ENCODE measurements at places on chromosomes 16 and 17. TPM values are rescaled to one million over a fixed set of nuclear protein-coding genes. Genes with fewer than 3 reads are reported as not detected.

DPEP3 gene
- 2.7 TPM for total RNA-seq

DNA sequence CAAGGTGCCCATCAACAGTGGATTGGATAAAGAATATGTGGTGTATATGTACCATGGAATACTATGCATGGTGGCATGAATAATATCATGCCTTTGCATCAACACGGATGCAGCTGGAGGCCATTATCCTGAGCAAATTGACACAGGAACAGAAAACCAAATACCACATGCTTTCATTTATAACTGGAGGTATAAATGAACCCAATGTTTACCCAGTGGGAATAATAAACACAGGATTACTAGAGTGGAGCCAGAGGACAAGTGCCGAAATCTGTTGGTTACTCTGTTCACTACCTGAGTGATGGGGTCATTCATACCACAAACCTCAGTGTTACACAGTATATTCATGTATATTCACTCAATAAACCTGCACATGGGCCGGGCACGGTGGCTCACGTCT is 125.2 kb downstream of the CDH11 start:
- H3K27me3 ChIP-seq, result no peaks in the 10 kb centered on the region
- DNase-seq, result no peak

DNA sequence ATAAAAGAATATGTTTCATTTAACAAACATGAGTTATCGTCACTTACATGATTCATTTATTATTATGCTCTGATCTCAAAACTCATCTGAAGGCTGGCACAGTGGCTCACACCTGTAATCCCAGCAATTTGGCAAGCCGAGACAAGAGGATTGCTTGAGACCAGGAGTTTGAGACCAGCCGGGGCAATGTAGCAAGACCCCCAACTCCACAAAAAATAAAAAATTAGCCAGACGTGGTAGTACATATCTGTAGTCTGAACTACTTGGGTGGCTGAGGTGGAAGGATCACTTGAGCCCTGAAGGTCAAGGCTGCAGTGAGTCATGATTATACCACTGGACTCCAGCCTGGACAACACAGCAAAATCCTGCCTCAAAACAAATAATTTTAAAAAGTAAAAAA is 16.0 kb downstream of the APPBP2 start:
- no peak overlapping the region for H3K27ac ChIP-seq
- peaks cover 18% of the 10 kb centered on the region for H3K36me3 ChIP-seq
- H3K27me3 ChIP-seq, result no peaks in the 10 kb centered on the region
- H3K4me1 ChIP-seq, result peaks cover 4% of the 10 kb centered on the region
- no peak overlapping the region for H3K4me3 ChIP-seq

EEF2K gene
- 27.7 TPM for total RNA-seq

CIBAR2 gene
- not detected for total RNA-seq

GRCh38 chr17:72425133-72425793 is 304.4 kb downstream of the SOX9 start:
- no peaks in the 10 kb centered on the region for H3K27me3 ChIP-seq
- peaks cover 7% of the 10 kb centered on the region for H3K4me1 ChIP-seq
- no peak overlapping the region for H3K4me3 ChIP-seq

- no peak overlapping the region for H3K27ac ChIP-seq
These were observed 89.5 kb downstream of the CDH11 start for GRCh38 chr16:65032387-65032786.

DNA sequence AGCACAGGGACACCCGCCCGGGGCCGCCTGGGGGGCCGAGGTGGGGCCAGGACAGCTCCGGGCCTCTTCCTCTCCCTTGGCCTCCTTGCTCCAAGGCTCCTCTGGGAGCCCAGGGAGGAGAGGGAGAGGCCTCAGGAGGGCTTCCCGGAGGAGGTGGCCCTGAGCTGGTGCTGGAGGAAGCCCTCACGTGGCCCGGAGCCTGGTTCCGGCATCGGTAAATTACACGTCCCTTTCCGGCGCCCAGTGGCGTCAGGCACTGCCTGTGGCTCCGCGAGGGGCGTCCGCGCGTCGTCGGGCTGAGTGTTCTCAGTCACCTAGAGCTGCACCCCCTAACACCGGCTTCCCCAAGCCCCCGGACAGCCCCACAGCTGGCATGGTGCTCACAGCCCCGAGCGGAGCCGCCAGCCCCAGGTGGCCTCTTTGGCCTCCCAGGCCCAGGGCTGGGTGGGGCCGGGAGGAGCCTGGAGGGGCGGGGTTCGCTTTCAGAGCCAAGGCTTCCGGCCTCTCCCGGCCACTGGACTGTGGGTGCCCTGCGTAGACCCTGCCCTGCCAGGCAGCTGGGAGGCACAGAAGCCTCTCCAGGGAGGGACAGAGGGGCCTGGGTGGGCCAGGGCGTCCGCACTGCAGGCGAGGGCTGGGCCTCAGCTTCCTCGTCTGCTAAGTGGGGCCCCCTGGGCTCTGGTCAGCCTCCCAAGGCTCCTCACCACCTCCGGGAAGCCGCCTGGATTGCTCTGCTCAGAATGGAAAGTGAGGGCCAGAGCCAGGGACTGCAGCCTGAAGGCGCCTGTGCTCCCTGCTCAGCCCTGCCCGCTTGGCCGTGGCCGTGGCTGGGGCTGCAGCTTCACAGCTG is 27.9 kb upstream of the SSTR5 start:
- H3K27me3 ChIP-seq, result no peaks in the 10 kb centered on the region
- no peaks in the 10 kb centered on the region for H3K4me1 ChIP-seq
- no peak for DNase-seq
- H3K4me3 ChIP-seq, result no peak overlapping the region
- no peaks in the 10 kb centered on the region for H3K36me3 ChIP-seq

MED9 gene
- total RNA-seq, result 18.1 TPM

- no peak overlapping the region for H3K4me3 ChIP-seq
- no peak for DNase-seq
- peaks cover 17% of the 10 kb centered on the region for H3K4me1 ChIP-seq
- H3K27ac ChIP-seq, result no peak overlapping the region
- H3K27me3 ChIP-seq, result no peaks in the 10 kb centered on the region
- no peaks in the 10 kb centered on the region for H3K36me3 ChIP-seq
These were observed 3.3 kb upstream of the SLC38A8 start for GRCh38 chr16:84045818-84046470.

- no peak for DNase-seq
- H3K27me3 ChIP-seq, result no peaks in the 10 kb centered on the region
- no peak overlapping the region for H3K4me3 ChIP-seq
- H3K27ac ChIP-seq, result no peak overlapping the region
- H3K4me1 ChIP-seq, result peaks cover 15% of the 10 kb centered on the region
These were observed 96.0 kb downstream of the YPEL2 start for GRCh38 chr17:59427425-59427921.

GRCh38 chr16:66182592-66182991 is 183.9 kb upstream of the CDH5 start:
- DNase-seq, result no peak
- no peaks in the 10 kb centered on the region for H3K4me1 ChIP-seq
- H3K36me3 ChIP-seq, result peaks cover 10% of the 10 kb centered on the region
- no peak overlapping the region for H3K4me3 ChIP-seq
- no peak overlapping the region for H3K27ac ChIP-seq
- peaks cover 6% of the 10 kb centered on the region for H3K27me3 ChIP-seq

GRCh38 chr17:4953451-4953961 is 2.6 kb downstream of the ENO3 start:
- H3K27me3 ChIP-seq, result no peaks in the 10 kb centered on the region
- no peak for DNase-seq
- no peak overlapping the region for H3K27ac ChIP-seq
- no peak overlapping the region for H3K4me3 ChIP-seq
- H3K36me3 ChIP-seq, result no peaks in the 10 kb centered on the region
- H3K4me1 ChIP-seq, result peaks cover 34% of the 10 kb centered on the region

PAQR4 gene
- 21.5 TPM for total RNA-seq

CDT1 gene
- 154 TPM for total RNA-seq

DNA sequence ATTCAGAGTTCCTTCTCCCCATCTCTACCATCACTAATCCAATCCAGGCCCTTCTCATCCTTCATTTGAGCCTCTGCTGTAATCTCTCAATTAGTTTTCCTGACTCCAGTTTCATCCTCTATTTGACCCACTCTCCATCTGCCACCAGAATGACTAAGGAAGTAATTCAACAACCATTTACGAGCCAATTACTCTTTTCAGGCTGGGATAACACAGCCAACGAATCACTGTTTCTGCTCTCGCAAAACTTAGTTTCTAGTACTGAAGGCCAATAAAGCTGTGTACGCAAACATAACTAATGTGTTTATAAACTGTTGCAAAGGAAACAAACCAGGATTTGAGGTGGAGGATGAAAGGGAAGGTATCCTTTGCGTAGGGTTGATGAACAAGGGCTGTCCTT is 53.7 kb downstream of the MAP2K6 start:
- DNase-seq, result no peak
- H3K4me1 ChIP-seq, result peaks cover 39% of the 10 kb centered on the region
- H3K4me3 ChIP-seq, result no peak overlapping the region
- peak overlapping the region; percentile 78 for H3K27ac ChIP-seq
- H3K36me3 ChIP-seq, result peaks cover 8% of the 10 kb centered on the region

P4HB gene
- total RNA-seq, result 380 TPM

DNA sequence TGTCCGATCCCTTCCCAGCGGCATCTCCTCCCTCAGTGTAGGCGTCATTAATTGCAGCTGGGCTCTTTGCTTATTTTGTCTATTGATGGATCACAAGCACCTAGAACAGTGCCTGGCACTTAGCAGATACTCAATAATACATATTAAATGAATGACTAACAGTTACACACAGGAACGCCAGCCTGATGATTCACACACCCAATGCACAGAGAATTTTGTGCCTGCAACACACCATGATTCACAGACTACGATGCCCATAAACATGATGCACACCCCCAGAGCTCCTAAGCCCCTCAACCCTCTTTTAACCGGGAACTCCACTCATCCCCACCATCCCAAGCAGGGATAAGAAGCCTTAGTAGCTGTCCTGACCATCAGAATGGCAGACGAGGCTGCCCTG is 66.6 kb upstream of the TMEM97 start:
- peaks cover 8% of the 10 kb centered on the region for H3K27me3 ChIP-seq
- H3K4me3 ChIP-seq, result no peak overlapping the region
- DNase-seq, result no peak
- H3K4me1 ChIP-seq, result peaks cover 5% of the 10 kb centered on the region
- no peak overlapping the region for H3K27ac ChIP-seq

- H3K4me3 ChIP-seq, result no peak overlapping the region
- no peaks in the 10 kb centered on the region for H3K27me3 ChIP-seq
- no peaks in the 10 kb centered on the region for H3K36me3 ChIP-seq
- H3K4me1 ChIP-seq, result peaks cover 31% of the 10 kb centered on the region
- H3K27ac ChIP-seq, result no peak overlapping the region
- DNase-seq, result no peak
These were observed 177.1 kb downstream of the RAB11FIP4 start for GRCh38 chr17:31568539-31568938.

FXR2 gene
- 33.3 TPM for total RNA-seq

DNA sequence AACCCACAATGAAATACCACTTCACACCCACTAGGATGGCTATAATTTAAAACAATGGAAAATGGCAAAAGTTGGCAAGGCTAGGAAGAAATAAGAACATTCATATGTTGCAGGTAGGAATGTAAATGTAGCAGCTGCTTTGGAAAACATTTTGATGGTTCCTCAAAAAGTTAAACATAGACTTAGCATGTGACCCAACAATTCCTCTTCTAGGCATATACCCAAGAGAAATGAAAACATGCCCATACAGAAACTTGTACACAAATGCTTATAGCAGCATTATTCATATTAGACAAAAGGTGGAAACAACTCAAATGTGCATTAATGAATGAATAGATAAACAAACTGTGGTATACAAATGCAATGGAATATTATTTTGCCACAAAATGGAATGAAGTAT is 36.1 kb downstream of the MEOX1 start:
- H3K4me3 ChIP-seq, result no peak overlapping the region
- H3K27me3 ChIP-seq, result no peaks in the 10 kb centered on the region
- no peak for DNase-seq
- peaks cover 12% of the 10 kb centered on the region for H3K4me1 ChIP-seq
- H3K36me3 ChIP-seq, result no peaks in the 10 kb centered on the region
- H3K27ac ChIP-seq, result no peak overlapping the region

KDM6B gene
- 13.2 TPM for total RNA-seq

Measured in WTC11 (cell line).